IPS DF 6.9 (cell line): ENCODE measurements at places on chromosomes 1 and 21.
A peak's percentile ranks its signal among the peaks of the same experiment; 100 is the strongest.

- no peak for DNase-seq
These were observed 18.1 kb upstream of the IFFO2 start for GRCh38 chr1:18974606-18975005.

DNA sequence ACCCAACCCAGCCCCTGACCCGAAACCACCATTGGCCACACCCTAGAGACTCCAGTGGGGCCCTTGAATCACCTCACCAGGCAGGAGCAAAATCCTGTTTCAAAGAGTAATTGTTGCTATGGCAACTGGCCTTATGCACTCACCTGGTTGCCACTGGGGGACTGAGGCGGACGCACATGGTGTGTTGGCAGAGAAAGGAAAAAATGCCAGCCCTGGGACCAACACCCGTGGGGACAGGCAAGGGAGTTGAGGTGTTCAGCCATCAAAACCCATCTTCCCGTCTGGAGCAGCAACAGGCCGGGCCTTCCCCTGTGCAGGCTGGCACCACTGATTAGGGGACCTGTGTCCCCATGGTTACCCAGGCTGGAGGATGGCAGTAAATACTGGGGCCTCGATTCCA, 395.8 kb upstream of the VAMP3 start:
- no peak for DNase-seq

GRCh38 chr1:114094363-114094634, 59.4 kb downstream of the SYT6 start:
- DNase-seq = no peak

DNA sequence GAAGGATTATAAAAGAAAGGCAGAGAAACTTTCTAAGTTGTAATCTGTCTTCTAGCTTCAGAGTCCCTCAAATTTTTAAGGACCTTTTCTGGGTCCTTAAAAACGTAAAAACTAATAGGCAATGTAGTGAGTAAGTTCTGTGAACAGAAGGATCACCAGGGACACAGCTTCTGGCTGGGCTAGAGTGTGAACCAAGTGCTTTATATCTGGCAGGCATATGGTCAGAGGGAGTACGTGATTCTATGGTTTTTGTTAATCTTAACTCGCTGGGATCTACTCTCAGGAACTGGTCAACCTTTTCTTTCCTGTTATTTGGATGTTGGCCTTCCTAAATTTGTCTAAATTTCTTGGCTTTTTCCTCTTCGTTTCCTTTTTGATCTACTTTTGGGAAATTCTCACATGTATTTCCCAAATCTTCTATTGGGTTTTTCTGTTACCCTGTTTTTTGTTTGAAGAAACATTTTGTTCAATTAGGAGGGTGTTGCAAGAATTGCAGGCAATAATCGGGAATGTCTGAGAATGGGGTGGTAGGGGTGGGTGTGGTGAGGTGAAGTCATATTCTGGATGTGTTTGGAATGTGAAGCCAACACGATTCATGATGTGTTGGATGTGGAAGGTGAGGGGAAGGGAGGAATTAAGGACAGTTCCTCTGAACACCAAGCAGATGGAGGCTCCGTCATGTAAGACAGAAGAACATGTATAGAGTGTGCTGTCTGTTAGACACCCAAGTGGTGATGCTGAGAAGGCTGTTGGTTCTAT, 193.2 kb downstream of the FMN2 start:
- no peak for DNase-seq

DNA sequence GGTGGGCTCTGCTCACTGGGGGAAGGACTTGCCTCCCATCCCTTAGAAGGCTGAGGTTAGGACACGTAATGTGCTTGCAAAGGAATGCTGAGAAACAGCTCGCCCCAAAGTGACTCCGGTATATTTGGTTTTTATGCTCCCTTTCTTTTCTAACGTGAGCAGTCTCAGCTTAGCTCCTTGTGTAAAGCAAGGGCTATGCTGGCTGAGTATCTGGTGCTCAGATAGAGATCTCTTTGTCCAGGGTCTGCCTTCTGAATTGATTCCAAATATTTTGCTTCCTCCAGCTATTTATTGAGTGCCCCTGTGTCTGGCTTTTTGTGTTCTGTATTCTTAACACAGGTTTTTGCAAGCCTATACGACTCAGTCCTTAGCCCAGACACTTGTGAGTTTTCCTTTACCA, 94.5 kb upstream of the ARTN start:
- DNase-seq = no peak

DNA sequence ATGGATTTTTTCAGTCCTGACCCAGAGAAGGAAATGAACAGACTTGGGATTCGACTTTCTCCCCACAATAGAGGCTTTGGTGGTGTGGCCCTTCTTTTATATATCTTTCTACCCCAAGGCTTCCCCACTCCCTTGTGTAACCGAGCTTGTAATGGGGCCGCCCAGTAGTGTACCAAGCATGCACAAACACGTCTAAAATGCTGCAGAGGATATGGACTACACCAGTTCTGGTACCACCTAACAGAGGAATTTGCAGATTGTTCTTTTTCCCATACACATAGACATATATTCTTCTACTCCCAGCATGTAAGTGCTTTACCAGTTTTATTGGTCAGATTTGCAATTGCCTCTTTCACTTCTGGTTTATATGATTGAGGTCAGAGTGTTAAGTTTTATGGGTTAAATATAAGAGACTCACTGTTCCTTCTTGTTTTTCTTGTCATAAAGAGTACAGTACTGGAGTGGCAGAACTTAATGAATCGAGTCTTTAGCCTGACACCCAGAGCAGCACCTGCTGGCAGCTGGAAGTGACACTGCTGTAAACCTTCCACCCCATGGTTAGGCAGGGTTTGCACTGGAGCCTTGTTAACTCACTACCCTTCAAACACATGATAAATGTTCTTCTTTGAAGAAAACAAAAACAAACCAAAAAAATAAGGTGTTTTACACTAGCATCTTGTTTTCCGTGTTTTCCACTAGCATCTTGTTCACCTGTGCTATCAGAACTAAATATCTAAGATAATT, 198.6 kb downstream of the PTPRC start:
- DNase-seq = no peak

DNA sequence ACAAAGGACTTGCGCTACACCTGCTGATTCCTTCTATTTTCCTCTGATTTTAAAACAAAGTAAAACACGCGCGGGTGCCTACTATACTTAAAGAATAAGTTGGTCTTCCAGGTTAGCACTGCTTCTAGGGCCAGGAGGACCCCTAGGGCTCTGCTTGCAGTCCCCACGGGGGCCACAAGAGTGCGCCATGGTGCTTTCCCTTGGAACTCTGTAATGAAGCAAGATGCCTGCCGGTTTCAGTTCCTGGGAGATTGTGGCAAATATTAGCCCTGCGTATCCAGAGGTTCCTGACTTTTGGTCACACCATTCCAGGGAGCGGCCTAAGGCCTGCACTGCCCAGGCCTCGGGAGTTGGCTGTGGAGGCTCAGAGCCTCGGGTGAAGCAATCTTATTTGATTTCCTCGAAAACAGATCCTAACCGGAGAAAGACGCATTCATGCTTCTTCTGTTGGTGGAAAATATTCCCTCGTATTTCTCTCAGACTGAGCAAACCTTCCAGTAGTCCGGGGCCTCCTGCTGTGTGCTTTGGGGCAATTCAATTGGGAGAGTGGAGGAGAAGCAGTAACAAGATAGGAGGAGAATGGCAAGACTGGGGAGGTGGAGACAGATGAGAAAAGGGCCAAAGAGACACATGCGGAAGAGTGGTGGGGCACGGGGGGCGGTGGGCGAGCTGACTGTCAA, 25.3 kb downstream of the ADAM30 start:
- peak; percentile 72 for DNase-seq

DNA sequence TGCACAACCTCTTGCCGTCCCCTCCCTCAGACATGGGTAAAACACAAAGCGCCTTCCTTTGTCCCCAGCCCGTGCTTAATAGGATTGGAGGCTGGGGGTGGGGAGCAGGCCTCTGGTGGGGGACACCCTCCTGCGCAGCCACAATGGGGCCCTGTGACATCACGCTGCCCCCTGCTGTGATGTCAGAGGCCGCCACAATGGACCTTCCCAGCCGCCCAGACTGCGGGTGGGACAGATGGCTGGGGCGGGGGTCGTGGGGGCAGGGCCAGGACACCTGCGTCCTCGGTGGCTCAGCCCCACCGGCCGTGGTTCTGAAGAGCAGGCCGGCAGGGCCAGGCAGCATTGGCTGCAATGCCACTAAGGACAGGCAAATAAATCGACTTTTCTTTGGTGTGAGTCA, 39.9 kb downstream of the EPHA2 start:
- DNase-seq = no peak

DNA sequence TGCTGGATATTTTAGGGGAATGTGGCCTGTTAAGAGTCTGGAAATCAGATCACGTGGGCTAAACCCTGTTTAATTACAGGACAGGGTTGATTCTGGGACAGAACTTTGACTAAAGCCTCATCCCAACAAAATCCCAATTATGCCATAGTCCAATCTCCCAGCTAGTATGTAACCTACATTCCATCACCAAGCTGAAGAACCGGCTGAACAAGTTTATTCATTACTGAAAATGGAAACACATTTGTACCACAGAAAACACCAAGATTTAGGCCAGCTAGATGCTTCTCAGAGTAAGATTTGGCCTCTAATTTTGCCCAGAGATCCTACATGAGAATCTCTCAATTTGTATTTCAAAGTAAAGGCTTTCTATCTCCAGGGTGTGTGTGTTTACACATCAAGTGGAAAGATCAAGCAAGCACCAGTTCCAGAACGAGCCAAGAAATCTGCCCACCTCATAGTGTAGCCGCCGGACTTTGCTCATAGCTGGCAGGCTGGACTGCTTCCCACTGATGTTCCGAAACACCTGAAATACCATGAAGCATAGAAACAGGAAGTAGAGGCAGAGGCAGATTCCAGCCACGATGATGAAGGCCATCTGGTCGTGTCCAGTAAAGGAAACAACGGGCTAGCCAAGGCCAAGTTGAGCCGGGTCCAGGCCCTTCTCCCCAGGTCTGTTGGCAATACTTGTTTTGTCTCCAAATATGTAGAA, 86.8 kb downstream of the WLS start:
- DNase-seq = no peak

DNA sequence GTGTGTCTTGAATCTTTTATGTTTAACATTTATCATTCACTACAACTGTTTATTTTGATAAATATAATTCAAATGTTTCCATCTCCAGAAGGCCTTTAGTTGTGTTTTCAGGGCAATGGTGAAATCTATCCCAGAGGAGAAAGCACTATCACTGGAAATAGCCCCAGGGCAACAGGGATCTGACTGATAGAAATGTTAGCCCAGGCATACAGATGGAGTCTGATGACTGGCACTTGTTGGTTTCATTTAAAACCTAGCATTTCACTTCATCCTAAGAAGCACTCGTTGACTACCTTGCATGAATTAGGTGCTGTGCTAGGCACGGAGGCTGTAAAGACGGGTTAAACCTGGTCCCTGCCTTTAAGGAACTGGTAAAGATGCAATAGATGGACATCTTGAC, 103.1 kb downstream of the C1orf21 start:
- no peak for DNase-seq

DNA sequence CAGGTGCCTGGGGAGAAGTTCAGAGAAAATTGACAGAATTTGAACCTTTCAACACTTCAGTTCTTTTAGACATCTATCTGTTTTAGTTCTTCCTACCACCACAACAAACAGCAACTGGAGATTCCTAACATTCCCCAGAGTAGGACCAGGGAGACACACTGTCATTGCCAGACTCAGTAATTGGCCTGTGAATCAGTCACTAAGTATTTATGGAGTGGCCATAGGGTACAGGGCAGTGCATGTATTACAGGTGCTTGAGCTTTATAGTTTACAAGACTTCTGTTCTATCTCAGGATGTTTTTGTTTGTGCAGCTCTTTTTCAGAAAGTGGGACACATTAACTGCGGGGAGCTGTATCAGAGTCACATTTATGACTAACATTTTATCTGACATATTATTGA, 1.7 kb downstream of the CDC14A start:
- no peak for DNase-seq

- no peak for DNase-seq
These were observed 39.4 kb downstream of the EIF2D start for GRCh38 chr1:206572835-206573234.

- DNase-seq = no peak
These were observed 8.3 kb downstream of the OTUD7B start for GRCh38 chr1:150002217-150002616.

DNA sequence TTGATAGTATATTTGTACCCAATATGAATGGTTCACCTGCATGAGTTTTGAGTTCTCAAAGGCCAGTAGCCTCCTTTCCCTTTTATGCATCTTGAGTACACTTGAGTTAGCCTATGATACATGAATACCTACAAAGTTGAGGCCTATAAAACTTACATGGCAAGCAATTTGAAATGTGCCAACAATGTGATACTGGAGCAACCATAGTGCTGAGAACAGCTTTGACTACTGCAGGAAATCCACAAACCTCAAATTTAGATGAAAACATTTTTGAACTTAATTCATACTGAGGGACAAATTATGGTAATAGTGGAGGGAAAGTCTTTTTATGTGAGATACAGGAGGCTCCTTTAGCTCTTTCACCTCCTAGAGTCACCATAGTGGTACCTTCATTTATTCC, 37.4 kb downstream of the LEPR start:
- DNase-seq = no peak

GRCh38 chr1:21396516-21396915, 43.4 kb upstream of the NBPF3 start:
- DNase-seq = no peak
